ENCODE measurements at places on chromosomes 7 and 10.

DNA sequence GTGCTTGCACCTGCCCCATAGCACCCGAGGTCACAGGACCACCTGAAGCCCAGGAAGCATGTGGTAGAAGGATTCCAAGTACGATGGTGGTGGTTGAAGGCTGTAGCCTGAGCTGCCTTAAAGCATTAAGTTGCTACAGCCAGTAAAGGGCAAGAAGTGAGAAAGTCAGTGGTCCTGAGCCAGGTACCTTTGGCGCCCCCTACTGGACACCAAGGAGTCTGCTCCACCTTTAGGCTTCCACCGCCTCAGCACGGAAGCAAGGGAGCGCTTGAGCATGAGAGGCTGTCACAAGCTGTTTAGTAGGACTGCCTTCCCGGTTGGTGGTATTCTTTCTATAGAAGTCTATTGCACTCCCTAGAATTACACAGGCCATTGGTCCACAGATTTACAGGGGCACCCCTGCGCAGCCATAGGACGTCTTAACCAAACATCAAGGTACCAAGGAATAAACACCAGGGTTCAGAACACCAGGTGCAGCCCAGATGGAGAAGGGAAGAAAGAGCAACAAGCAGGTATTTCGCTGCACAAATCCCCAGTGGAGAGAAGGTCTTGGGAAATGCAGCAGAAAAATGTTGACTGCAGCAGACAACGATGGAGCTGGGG, 2.2 kb downstream of the CRTAC1 start:
- peak; percentile 52 for DNase-seq

GRCh38 chr7:371119-371778, 81.3 kb downstream of the FOXL3 start:
- DNase-seq: no peak

GRCh38 chr7:148042935-148043631, 547.5 kb upstream of the C7orf33 start:
- peak; percentile 12 for DNase-seq

- no peak for DNase-seq
These were observed 69.9 kb downstream of the NKX6-2 start for GRCh38 chr10:132715776-132716680.

DNA sequence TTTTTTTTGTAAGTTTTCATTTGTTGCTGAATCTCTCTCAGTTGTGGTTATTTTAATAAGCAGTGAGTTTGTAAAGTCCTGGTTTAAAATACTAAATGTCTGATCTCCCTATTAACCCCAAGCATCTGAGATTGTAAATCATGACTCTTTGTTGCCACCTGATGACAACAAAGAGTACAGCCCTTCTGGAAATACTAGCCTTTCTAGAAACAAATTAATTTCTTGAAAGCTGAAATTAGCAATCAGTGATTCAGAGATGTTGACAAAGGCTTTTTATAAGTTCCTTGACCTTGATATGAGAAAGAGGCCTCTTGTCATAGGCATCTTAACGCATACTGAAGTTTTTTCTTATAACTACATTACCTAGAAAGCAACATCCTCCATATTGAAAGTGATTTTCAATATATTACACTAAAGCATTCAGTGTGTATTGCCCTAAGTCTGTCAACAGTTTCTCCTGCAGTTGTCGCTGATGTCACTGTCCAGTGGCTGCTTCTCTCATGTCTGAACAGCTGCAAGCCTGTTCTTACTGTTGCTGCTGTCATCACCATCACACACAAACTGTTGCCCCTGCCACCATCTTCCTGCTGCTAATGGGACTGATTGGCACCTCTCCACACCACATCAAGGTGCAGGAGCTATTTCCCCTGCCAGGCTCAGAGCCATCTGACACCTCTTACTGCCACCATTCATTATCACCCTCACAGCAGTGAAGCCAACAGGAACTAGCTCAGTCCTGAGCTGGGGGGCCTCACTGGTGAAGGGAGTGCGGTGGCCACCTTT, 95.1 kb upstream of the LRGUK start:
- no peak for DNase-seq

GRCh38 chr10:29841724-29842649, 207.2 kb upstream of the SVIL start:
- peak; percentile 3 for DNase-seq

GRCh38 chr10:107915215-107915610, 750.7 kb upstream of the SORCS1 start:
- no peak for DNase-seq

GRCh38 chr7:73512018-73512780, 9.9 kb downstream of the BAZ1B start:
- DNase-seq: no peak

DNA sequence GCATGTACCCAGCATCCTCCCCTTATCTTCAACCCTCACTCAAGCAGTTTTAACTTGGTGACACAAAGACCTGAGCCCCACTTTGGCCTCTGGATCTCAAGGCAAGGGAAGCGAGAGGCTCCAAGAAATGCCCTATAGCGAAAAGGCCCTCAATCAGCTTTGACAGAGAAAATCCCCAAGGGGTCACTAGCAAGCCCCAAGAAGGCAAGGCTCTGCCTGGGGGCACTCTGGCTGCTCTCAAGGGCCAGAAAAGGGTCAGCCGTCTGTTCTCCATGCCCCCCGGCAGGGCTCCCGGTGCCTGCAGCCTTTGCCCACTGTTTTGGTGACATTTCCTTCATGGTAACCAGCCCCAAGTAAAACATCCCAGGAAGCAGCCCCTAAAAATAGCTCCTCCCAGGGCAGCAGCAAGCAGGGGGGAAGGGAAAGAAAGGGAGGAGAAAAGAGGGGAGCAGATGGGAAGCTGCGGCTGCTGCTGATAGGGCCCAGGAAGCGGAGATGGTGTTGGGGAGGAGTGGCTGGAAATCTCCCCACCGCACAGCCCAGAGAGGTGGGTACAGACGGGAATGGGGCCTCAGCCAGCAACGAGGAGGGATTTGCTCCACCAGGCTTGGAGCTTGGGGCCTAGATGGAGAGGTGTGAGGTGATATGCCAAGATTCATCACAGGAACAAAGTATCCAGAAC, 7.1 kb downstream of the CAMK2G start:
- DNase-seq: no peak

DNA sequence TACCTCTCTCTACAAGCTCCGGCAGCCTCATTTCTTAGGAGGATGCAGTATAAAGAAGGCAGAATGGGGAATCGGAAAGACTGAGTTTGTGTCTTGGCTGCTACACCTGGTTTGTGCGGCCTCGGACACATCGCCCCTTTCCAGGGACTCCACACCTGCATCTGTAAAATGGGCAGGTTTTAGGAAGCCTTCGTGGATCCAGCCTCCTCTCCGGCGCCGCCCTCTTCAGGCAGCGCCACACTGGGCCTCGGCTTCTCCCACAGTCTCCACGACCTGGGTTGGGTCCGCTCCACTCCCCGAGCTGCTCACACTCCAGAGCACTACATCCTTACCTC, 341 bp downstream of the GOT1 start:
- DNase-seq: no peak

GRCh38 chr7:15326044-15326644, 235.7 kb downstream of the AGMO start:
- DNase-seq: peak; percentile 2

- DNase-seq: no peak
These were observed 53.6 kb upstream of the LRRC17 start for GRCh38 chr7:102859084-102859798.

DNA sequence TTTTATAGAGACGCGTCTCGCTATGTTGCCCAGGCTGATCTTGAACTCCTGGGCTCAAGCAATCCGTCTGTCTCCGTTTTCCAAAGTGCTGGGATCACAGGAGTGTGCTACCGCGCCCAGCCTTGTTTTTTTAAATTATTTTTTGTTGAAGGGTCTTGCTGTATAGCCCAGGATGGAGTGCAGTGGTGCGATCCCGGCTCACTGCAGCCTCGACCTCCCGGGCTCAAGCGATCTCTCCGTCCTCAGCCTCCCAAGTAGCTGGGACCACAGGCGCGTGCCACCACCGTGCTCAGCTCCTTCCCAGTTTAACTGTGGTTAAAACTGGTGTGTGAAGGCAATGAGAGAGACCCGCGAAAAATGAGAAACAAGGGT, 11.0 kb upstream of the HNRNPF start:
- DNase-seq: no peak

DNA sequence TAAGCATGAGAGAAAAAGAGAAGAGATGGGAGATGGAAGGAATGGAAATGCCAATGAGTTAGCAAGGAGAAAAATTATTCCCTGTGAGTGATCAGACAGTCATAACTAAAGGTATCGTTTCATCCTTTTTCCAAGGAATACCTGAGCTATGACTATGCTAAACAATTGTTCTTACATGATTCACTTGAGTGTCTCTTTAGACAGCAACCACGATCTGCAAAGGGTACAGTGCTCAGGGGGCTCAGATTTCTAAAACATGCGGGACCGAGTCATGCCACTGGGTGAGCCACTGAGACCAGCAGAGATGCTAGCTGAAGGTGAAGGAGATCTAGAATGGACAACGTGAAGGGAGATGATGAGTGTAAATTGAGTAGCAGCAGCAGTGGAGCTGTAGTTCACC, 78.0 kb upstream of the CTTNBP2 start:
- DNase-seq: no peak

DNA sequence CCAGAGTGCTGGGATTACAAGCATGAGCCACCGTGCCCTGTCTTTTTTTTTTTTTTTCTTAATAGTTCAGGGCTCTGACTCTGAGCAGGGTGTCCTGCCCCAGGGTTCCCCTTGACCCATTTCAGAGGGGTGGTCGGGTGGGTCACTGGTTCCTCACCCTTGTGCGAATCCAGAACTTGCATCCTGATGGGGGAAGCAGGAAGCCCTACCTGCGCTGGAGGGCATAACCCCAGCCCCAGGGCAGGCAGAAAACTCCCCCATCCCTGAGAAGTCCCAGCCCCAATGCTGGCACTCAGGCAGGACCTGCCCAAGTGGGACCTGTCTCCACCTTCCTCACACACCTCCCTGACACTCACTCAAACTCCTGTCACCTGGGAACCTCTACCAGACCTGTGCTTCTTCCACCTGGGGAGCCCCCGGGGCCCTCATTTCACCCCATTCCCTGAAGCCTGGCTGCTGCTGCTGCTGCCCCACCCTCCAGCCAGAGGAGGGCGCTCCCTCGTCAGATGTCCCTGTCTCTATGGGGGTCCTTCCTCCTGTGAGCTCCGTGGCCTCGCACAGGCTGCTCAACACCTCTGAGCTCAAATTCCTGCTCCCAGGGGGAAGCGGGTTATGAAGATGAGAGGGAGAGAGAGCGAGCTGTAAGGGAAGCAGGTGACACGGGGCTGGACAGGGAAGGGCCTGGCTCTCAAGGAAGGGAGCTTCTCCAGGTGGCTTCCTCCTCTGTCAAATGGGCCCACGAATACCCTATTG, 15.1 kb upstream of the ZNF273 start:
- DNase-seq: peak; percentile 13

DNA sequence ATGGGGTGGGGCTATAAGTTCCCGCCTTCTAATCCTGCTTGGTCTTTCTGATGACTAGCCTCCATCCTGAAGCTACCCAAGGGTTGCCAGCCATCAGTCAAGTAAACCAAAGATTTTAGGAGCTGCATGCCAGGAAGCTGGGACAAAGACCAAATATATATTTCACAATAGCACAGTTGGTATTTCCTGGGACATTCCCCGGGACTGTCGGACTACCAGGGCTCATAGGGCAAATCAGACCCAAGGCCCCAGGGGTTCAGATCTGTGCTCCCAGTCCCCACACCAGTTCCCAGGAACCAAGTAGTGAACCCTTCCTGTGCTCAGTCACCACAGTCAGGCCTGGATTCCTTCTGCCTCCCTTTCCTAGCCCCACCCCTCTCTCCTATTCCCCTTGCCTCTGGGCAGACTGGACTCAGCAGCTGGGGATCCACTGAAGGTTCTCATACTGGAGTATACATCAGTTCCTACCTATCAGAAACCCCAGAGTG, 5.7 kb upstream of the CXCL12 start:
- DNase-seq: no peak

DNA sequence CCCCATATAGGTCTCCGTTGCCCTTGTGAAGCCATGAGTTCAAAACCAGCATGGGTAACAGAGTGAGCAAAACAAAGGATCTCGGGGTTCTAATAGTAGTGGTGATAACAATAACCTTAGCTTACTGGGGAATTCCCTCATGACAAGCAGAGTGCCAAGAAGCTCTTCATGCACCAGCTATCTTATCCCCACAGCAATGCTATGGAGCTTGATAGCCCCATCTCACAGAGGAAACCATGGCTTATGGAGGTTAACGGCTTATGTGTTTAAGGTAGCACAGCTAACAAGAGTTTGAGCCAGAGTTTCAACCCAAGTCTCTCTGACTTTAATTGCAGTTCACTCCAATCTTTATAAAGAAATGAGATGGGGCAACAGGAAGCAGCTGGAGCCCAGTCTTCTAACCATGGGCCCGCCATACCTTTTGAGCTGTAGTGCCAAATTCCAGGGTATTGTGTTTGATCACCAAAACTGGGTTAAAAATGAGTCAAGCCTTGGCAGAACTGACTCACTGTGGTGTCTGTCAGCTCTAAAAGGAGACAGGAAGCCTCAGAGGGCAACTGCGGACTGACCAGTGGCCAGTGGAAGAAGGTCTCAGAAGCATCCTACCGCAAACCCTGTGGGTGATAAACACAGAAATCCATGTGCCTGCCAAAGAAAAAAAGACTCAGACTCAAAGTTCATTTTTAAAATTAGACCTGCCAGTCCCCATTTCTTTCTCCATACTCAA, 16.5 kb upstream of the PLAU start:
- DNase-seq: no peak

DNA sequence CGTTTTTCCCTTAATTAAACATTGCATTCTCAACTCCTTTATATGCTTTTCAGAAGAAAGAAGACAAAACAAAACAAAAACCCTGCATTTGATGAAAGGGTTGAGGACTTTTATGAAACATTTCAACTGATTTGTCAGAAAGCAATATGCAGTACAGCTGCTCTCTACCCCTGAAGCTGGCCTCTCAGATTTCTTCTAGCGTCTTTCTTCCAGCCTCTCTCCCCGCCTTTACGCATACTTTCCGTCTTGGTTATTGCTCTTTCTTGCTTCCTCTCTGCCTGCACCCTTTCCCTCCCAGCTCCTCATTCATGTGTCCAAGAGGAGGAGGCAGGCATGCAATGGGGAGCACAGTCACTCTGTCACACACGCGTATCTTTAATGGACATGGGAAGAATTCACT, 91.0 kb upstream of the COL1A2 start:
- no peak for DNase-seq

- DNase-seq: no peak
These were observed 127.9 kb downstream of the ARID5B start for GRCh38 chr10:62029401-62029800.

DNA sequence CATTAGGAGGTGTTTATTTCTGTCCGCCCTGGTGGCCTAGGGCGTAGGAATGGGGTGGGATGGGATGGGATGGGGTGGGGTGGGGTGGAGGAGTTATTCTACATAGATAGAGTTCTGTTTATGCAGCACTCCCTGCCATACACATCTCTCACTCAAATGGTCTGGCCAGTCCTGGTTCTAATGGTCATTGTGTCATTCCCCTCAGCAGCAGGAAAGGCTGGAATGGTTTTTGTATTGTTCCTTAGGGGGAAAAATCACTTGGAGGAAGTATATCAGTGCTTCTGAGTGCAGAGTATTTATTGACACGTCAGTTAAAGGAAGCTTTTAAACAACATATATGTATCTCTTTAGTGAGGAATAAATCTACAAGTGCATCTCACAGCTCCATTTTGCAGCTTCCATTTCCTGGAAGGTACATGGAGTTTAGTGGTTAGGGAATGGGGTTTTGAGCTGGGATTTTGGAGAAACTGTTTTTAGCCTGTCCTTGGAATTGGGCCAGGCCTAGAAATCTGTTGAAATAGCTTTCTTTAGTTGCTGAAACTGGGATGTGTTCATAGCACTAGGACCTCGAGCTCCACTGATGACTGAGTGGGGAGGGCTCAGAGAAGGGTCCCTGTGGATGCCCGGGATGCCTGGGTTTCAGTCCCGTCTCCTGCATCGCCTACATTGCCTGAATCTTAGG, 8.3 kb downstream of the TSPAN14 start:
- DNase-seq: no peak
